Left lobe of liver (tissue), 2 donors: ENCODE measurements at places on chromosomes 3 and 15. TPM values are rescaled to one million over a fixed set of nuclear protein-coding genes. Genes with fewer than 3 reads are reported as not detected.

GRCh38 chr15:33126559-33127290 is 67.8 kb downstream of the FMN1 start:
- no peak for DNase-seq

Gene DAPK2
- 0.88 TPM for total RNA-seq

Gene ZNF502
- 1.8 TPM for total RNA-seq

Gene CTXN2
- not detected for total RNA-seq

Gene CCR3
- total RNA-seq = not detected

GRCh38 chr3:172506094-172506493 is 17.1 kb downstream of the TNFSF10 start:
- no peak for DNase-seq

Gene GRAMD1C
- 16.5 TPM for total RNA-seq

GRCh38 chr15:92101708-92102394 is 248.3 kb downstream of the SLCO3A1 start:
- no peak for DNase-seq

GRCh38 chr15:74428442-74428787 is 5.3 kb downstream of the SEMA7A start:
- DNase-seq = no peak

DNA sequence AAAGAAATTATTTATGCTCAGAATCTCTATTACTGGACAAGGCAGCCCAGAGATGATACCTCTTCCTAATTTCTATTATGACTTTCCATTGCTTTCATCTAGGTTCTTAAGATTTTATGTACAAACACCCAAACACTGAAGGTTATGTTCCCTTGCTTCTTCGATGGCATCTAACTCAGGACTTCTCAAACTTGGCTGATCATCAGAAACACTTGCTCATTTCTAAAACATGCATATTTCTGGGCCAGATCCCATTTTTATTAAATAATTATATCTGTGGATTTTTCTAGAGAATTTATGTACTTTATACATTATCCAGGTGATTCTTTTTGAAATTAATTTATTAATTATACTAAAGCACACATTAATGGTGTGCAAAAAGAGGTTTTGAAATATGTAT is 482.4 kb upstream of the NR2F2 start:
- no peak for DNase-seq

DNA sequence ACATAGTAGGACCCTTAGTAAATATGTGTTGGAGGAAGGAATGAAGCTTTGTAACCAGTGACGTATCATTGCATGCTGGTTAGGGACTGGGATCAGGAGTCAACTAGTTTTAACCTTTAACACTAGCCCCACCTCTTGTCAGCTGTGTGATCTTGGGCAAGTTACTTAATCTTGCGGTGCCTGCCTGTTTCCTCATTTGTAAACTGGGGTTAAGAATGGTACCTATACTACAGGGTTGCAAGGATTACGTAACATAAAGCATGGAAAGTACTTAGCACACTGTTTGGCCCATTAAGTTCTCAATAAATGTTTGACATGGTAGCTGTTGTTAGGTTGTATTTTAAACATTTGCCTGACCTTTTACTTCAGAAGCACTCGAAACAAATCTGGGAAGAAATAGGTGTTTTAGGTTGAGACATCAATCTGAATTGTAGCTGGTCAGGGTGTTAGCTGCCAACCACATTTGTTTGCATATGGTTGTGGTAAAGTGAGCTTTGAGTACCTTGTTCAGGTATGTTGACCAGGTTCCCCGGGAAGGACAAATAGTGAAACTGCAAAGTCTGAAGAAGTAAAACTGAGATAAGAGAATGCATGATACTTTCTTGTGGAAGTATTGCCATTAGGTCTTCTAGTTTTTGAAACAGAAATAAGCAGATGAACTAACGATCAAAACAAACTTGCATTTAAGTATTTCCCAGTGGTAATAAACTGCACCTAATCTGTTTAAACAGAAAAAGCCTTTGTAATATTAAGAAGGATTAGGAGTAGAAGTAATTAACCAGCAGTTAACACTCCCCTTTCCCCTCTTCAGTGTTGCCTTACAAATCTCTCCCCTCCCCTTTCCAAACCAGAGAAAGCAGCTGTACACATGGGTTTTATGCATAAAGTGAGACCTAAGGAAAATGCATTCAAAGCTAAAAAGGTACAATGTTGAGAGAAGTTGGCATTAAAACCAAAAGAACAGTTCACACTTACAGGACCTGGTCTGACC is 25.8 kb upstream of the SCAANT1 start:
- no peak for DNase-seq

GRCh38 chr3:188007897-188008296 is 146.1 kb upstream of the LPP start:
- DNase-seq = no peak

Gene STRIT1
- total RNA-seq = not detected

Gene SERINC4
- 0.18 TPM for total RNA-seq

Gene DLL4
- total RNA-seq = 3.7 TPM

Gene MITF
- 4.3 TPM for total RNA-seq

Gene LSAMP
- 0.28 TPM for total RNA-seq

Gene TM4SF1
- total RNA-seq = 9.6 TPM
